ENCODE measurements at places on chromosomes 6 and 20. TPM values are rescaled to one million over a fixed set of nuclear protein-coding genes. Genes with fewer than 3 reads are reported as not detected.

GRCh38 chr6:37731888-37732287 lies 34.2 kb upstream of the MDGA1 start:
- no peaks in the 10 kb centered on the region for H3K27me3 ChIP-seq
- no peaks in the 10 kb centered on the region for H3K4me1 ChIP-seq
- H3K27ac ChIP-seq: no peak overlapping the region
- no peak for DNase-seq

DNA sequence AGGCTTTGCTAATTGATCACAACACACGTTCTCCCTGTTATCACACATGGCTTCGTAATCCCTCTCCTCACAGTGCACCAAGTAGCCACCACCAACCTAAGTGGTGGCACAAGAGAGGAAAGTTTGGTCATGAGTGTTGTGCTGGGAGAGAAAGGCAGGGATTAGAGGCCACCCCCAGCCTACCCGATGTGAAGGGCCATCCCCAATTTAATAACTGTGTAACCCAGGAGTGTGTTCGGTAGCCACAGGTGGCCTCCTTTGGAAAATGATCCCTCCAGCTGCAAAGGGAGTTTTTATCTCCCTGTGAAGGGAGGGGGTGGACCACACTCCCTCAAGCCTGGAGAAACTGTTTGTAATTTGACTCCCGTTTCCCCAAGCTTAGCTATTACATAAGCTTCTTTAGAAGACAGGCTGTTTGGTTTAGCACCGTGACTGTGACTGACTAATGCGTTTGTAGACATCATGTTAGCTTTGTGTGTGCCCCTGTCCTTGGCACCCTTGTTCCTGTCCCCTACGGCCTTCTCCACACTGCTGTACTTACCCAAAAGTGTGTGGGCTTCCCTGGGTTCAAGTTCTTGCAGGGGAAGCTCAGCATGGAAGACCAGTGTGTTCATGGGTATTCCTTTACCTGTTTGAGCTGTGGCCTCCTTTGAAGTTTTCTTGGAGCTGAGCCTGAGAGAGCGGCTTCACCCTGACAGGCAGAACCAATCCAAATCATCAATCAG lies 20.6 kb downstream of the PPP1R16B start:
- no peaks in the 10 kb centered on the region for H3K4me1 ChIP-seq
- H3K27me3 ChIP-seq: no peaks in the 10 kb centered on the region
- DNase-seq: no peak
- no peak overlapping the region for H3K4me3 ChIP-seq
- H3K36me3 ChIP-seq: no peaks in the 10 kb centered on the region

DNA sequence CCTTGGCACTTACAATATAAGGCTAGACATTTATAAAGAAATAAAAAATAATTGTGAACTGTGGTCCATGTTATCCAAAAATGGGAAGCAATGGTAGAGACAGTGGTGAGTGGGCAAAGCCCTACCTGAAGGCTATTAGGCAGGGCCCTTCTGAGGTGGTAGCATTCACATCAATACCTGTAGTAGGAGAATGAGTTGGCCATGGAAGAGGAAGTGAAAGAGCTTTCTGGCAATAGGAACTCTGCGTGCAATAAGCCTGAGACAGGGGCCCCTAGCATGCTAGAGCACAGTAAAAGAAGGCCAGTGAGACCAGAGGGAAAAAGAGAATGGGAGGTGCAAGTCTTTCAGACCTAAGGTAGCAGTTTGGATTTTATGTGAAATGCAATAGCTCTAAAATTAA lies 754.5 kb downstream of the PTPRT start:
- H3K27ac ChIP-seq: no peak overlapping the region
- DNase-seq: no peak
- no peaks in the 10 kb centered on the region for H3K36me3 ChIP-seq
- H3K4me1 ChIP-seq: no peaks in the 10 kb centered on the region

HEY2 gene
- total RNA-seq: 3.0 TPM
